ENCODE measurements at places on chromosomes 6 and 20.

DNA sequence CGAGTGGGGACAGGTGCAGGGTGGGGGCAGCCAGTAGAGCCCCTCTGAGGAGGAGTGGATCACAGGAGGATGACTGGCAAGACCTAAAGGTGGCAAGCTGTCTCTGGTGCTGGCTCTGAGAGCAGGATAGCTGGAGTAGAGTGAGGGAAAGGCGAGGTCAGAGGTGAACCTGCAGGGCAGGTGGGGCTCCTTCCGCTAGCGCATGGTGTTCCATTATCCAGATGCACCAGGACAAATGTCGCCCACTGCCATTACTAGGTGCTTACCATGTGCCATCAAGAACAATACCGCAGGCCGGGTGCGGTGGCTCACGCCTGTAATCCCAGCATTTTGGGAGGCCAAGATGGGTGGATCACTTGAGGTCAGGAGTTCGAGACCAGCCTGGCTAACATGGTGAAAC is 18.3 kb upstream of the FAM110A start:
- no peak for DNase-seq

DNA sequence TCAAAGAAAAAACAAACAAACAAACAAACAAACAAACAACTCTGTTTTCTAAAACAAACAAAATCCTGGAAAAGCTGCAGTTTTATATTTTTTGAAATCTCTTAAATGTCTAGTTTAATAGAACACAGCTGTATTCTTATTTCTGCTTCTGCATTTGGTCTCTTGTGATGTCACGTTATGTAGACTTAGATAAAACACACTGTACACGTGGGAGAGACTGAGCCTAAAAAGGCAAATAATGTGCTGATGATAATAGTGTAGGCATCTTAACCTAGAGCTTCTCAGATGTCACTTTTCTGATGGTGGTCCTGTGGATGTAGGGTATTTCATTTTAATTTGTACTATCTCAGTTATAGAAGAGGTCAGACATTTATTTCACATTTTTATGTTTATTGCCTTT is 261.7 kb downstream of the UTRN start:
- no peak for DNase-seq

- no peak for DNase-seq
Measured at GRCh38 chr20:24753130-24753529, 195.9 kb upstream of the CST7 start.

DNA sequence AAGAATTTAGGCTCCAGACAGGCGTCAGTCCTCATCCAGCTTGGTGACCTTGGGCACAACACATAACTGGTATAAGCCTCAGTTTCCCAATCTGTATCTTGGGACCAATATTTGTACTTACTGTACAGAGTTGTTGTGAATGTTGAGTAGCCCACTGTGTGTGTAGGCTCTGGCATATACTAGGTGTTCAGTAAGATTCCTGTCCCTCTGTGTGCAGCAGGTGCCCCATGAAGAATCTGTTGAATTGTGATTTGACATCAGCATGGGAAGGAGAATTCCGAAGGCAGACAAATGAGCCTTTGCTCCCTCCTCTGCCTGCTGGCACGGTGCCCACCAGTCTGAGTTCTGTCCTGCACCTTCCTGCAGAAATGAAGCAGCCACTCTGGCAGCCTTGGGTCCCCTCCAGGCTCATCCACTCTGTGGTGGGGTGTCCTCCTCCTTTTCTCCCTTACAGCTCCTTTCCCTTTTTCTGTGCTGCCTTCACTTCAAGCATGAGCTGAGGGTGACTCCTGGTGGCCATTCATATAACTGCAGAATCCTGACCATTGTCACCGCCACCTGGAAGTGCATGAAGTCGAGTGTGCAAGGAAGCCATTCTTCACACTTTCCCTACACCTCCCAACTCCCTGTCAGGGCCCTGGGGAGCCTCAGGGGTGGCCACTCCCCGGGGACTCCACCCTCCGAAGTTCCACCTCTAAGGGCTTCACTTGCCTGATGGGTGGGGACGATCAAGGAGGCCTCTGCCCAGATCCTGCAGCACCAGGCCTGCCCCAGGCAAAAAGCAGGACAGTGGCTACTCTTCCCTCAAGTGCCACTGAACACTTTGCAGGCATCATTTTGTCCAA is 48.2 kb downstream of the MRPL14 start:
- DNase-seq, result no peak

DNA sequence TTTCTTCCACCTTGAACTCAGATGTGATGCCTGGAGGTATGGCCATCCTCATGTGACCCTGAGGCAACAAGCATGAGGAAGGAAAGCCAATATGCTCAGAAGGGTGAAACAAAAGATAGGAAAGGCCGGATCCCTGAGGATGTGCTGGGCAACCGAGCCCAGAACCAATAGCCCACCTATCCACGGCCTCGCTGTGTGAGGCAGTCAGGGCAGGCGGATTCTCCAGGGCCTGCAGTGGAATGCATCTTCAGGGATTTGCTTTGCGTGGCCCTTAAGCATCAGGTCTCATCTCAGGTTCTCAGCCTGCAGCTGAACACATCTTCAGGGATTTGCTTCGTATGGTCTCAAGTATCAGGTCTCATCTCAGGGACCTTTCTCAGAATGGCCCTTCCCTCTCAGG is 139.8 kb downstream of the ANKRD60 start:
- no peak for DNase-seq

DNA sequence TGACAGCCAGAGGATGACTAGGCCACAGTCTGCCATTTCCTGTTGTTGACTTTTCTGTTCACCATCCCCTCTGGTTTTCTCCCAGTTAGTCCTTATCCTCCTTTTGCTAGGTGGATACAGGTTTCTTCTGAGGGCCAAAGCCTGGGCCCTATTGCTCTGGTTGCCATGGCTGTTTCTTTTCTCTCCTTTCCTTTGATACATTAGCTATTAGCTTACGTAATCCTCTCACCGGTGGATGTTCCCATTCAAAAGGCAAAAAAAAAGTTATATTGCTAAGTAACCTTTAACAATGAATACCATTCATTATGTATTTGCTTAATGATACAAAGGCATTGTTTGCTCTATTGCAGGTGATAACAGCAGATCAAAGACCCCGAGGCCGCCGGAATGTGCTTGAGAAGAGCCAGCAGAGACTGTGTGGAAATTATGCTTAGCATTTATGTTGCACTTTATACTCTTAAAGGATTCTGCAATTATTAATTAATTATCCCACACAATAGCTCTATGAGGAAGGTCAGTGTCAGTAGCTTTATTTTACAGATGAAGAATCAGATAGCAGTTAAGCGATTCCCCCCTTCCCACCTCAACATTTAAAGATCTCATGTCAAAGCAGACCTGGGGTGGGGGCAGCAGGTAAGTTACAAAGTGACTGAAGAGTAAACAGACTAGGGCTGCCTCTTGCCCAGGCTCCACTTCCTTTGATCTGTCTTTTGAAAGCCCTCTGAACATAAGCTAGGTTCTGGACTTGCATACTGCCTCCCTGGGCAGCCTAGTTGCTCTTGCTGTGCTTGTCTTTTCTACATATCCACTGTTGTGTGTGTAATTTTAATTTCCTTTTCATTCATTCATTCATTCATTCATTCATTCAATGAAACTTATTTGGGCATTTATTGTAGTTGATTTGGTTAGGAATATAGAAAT is 14.5 kb upstream of the TFB1M start:
- DNase-seq, result no peak

- DNase-seq, result no peak
Measured at GRCh38 chr6:36976509-36976908, 9.5 kb downstream of the MTCH1 start.

GRCh38 chr6:19691465-19692167 is 145.6 kb upstream of the ID4 start:
- DNase-seq, result no peak

DNA sequence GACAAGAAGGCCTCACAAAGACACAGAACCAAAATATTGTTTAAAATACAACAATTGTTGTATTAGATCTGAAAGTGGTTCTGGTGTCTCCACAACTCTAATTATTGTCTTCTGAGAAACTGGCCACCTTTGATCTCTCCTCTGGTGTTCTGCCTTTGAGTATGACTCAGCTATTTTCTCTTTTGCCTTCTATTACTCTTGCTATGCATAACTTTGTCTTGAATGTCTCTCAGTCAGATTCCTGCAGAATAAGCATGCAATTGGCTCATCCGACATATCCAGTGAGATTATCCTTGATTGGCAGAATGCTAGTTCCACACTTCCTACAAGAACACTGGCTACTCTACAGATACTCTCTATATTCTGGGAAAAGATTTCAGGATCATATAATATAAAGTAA is 14.3 kb upstream of the EPM2A start:
- peak; percentile 56 for DNase-seq

- no peak for DNase-seq
Measured at GRCh38 chr20:49326026-49326425, 48.2 kb upstream of the ZNFX1 start.

DNA sequence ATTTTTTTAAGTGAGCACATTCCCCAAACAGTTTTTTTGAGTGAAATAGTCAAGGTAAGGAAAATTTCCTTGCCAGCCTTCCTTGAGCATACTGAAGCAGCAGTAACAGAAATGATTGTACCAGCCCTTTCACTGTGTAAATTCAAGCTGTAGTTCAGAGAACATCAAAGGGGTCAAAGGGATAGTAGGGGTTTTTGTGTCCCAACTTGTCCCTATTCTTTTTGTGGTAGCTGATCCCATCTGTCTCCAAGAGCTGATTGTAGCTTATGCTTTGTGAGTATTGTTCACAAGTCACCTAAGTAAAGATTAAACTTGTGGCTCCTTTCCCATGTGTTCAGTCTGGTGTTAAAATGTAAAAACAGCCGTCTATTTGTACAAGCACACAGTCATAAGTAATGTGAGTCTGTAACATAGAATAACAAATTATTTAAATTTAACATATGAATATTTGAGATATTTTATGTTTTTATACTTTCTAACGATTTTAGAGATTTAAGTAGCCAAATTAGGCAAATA is 185.0 kb downstream of the CENPW start:
- DNase-seq, result no peak

All from erythroblast (primary cell).